Karpas-422 (cell line): ENCODE measurements at places on chromosomes 11 and 22. TPM values are rescaled to one million over a fixed set of nuclear protein-coding genes. Genes with fewer than 3 reads are reported as not detected.
A peak's percentile ranks its signal among the peaks of the same experiment; 100 is the strongest.

TMEM151A gene
- total RNA-seq = not detected in 2 replicates

ADORA2A gene
- total RNA-seq = 65.9 and 86.7 TPM in 2 replicates

C11orf42 gene
- not detected in 2 replicates for total RNA-seq

OR9G4 gene
- total RNA-seq = not detected in 2 replicates

SHANK3 gene
- total RNA-seq = 0.04 TPM in 1 of 2 replicates, not detected in the other

SLC25A18 gene
- total RNA-seq = not detected in 2 replicates

CRYAB gene
- not detected in 2 replicates for total RNA-seq

GRCh38 chr22:20247010-20247505 lies 21.1 kb downstream of the RTN4R start:
- DNase-seq = peak; percentile 56

GRCh38 chr11:118521892-118522311 lies 5.4 kb upstream of the TTC36 start:
- DNase-seq = peak; percentile 87

DNA sequence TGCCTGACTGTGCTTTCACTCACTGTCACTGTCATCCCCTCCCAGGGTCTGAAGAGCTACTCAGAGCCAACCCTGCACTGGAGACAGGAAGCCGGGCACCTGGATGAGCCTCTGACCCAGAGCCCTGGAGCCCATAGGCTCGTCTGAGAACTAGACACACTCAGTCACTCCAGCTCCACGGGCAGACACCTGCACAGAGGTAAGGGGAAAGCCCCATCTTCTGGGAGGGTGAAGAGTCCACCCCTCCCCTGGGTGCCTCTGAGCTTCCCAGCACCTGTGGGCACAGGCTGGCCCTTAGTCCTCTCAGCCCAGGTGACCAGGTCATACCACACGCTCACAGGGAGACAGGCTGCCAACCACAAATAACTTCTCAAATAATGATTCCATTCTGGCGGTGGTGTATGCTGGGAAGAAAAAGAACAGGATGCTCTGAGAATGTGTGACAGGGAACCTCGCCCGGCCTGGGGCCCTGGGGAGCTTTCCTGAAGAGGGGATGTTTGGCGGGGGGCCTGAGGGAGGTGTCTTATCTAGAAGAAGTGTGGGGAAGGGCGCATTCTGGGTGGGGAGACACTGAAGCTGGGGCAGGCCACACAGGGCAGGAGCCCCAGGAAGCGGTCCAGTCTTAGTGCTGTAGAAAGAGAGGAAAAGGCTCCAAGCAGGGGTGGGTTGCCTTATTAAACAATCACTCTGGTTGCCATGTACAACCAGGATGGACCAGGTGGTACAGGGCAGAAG lies 5.3 kb downstream of the CCDC157 start:
- no peak for DNase-seq

- no peak for DNase-seq
Measured at GRCh38 chr11:39236916-39237315, 2222.5 kb downstream of the LRRC4C start.

GRCh38 chr11:80816966-80817365 lies 1376.1 kb upstream of the TENM4 start:
- no peak for DNase-seq

GRCh38 chr11:1302461-1303125 lies 6.8 kb downstream of the TOLLIP start:
- DNase-seq = no peak

GRCh38 chr11:122933416-122933815 lies 48.2 kb downstream of the BSX start:
- no peak for DNase-seq

DNA sequence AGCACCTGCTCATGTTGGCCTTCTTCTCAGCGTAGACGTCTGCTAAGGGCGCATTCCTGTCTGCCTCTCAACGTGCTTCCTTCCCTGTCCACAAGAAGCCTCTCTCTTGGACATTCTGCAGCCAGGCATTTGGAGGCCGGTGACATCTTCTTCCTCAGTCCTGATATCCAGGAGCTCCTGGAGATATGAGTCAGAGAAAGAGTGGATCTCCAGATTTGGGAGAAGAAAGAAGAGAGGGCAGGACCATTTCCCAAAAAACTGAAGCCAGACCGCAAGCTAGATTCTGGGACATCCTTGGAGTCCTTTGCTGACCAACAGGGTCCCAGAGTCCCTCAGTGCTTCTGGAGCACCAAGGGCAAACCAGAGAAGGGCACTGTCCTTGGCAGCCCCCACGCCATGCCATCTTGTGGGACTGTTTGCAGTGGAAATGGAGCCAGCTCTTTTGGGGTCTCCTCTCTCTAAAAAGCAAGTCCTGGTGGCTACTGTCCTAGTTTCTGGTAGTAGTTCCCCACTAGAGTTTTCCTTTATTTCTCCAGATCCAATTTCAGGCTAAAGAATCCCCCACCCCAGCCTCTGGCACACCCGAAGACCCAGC lies 36.1 kb upstream of the SYT13 start:
- no peak for DNase-seq

DNA sequence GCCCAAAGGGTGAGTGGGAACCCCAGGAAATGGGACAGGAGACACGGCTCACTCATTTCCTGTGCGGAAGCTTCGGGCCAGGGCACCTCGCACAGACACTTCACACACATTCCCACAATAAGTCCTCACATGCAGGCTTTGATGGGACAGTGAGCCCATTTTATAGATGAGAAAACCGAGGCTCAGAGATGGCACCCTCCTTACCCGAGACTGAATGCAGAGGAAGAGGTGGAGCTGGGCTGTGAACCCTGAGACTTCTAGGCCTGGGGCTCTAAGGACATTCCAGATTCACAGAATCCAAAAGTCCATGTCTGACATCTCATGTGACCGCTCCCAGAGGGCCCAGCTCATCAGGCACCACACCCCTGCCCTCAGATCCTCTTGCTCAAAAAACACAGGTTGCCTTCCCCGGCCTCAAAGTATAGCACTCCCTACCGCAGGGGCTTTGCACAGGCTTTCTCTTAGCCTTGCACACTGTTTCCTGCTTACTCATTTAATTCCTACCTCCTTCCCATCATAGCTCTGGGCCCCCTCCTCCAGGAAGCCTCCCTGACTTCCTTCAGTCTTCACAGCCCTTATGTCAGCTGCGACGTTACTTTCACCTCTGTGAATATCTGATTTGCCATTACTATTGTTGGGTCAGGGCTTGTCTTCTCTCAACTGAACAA lies 57.1 kb upstream of the TCF20 start:
- DNase-seq = no peak
